ENCODE measurements at places on chromosomes 1 and 21.
A peak's percentile ranks its signal among the peaks of the same experiment; 100 is the strongest.

GRCh38 chr21:43985690-43986251, 26.3 kb upstream of the TRAPPC10 start:
- no peak for DNase-seq

DNA sequence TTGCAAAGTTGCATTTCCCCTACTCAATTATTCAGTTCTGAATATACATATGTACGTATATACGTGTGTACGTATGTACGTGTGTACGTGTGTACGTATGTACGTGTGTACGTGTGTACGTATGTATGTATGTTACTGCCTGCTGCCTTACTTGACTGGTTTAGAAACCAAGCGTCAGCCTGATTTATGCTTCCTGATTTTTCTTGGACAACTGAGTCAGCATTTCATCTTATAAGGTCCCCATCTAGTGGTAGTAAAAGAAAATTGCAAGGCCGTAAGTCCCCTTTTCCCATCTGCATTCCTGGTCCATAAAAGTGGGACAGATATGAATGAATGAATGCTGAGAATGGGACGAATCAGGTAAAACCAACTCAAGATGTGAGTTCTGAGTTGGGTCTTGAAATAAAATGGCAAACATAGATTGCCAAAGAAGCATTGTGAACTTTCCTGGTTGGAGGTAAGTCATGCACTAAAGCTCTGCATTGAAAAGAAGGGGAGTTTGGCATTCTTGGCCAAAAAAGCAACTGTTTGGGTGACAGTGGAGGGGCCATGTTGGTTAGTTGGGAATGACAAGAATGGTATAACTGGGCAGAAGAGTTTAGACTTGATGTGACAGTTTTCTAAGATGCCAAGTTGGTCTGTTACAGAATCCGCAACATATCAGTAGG, 76.4 kb upstream of the DNAH14 start:
- DNase-seq, result peak; percentile 16

DNA sequence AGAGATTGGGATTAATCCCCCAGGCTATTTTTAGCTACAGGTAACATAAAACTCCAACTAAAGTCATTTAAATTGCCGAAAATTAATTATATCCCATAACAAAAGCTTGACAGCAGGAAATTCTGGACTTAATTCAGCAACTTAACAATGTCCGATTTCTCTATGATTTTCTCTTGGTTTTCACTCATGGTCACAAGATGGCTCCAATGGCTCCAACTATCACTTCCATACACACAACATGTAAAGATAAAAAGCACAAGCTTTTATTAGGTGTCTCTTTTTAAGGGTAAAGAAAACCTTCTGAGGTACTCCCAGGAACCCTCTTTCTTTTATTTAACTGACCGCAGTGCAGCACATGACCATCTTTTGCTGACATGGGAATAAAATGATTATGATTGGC, 363.5 kb upstream of the PTBP2 start:
- DNase-seq, result no peak

GRCh38 chr21:26851109-26851944, 6.1 kb upstream of the ADAMTS1 start:
- no peak for DNase-seq

DNA sequence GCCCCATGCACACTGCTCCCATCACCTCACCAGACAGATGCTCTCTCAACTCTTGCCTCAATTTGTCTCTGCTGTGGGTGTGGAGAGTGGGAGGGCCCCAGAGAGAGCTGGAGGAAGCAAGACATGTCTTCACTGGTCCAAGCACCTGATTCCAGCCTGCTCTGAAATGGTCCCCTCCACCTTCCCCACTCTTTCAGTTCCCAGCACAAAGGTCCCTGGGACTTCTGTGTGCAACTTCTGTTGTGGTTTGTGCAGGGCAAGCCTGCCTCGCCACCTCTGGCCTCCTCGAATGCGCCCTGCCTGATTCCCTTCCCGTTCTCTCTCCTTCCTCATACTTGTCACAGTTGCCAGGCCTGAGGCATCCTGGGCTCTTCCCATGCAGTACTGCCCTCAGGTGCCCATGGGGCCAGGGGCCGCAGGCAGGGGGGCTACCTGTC, 119.3 kb downstream of the SYT2 start:
- DNase-seq, result no peak

DNA sequence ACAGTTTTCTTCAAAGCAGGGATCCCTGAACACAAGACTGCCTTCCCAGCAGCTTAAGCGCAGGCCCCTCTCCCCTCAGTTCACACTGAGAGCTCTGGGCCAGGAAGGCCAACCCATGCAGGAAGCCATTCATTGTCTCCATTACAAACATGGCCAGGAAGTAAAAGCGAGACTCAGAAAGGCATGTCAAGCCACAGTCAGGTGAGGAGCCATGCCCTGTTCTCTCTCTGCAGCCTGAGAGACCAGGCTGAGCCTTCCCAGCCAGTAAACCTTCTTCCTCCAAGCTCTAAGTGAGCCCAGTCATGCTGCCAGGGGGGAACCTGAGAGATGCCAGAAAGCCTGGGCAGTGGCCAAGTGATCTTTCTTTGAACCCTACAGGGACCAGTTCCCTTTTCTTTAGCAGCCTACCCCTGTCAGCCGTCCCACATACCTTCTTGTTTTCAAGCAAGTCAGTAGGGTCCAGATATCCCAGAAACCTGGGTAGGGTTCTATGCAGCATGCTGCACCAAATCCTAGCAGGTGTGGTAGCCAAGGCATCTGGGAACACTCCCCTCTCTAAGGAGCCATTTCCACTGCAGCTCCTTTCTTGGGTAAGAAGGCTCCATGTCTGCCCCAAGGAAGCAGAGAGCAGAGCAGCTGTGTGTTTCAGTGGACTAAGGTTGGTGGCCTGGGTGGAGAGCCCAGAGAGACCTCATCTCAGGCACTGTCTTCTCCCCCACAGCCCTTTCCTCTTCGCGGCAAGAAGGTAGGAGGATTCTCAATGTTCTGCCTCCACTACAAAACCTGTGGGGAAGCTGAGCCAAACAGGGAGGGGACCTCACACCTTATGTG, 977 bp downstream of the TRAF3IP3 start:
- DNase-seq, result peak; percentile 83

GRCh38 chr1:64744492-64745180, at the start of gene RAVER2:
TSS of gene RAVER2 (plus strand) at chr1:64745075. CDS start at chr1:64745173, 98 bp downstream.
- peak; percentile 48 for DNase-seq

DNA sequence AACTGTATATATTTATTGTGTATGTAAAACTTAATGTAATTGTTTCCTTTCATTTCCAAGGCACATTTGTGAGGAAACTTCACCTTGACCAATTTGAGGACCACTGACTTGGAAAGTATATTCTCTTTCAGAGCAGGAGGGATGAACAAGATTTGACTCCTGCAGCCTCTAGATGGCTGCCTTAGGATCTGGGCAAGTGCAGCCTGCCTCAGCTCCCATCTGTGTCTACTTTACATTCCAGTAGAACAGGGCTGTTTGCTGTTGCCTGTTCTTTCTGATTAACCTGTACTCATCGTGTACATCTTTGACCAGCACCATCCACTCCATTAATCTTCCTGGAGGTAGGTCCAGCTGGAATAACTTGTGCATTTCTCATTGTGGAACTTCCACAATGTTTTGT, 312.8 kb downstream of the HLX start:
- no peak for DNase-seq

GRCh38 chr1:14733048-14733778, 134.7 kb downstream of the KAZN start:
- DNase-seq, result no peak

- no peak for DNase-seq
These were observed 11.3 kb downstream of the NRIP1 start for GRCh38 chr21:15053500-15053899.

- DNase-seq, result no peak
These were observed 10.1 kb downstream of the IL12RB2 start for GRCh38 chr1:67317803-67318202.

Data from AML-193 (cell line).